Skeletal muscle cell (primary cell): ENCODE measurements at places on chromosomes 5 and 9.

GRCh38 chr5:114830114-114830513, 339.6 kb downstream of the TRIM36 start:
- DNase-seq = no peak

- no peak for DNase-seq
These were observed 514.5 kb upstream of the RGMB start for GRCh38 chr5:98258939-98259338.

- no peak for DNase-seq
These were observed 9.1 kb upstream of the PTGES start for GRCh38 chr9:129761901-129762369.

- DNase-seq = no peak
These were observed 62.3 kb upstream of the SPRY4 start for GRCh38 chr5:142387024-142387682.

- no peak for DNase-seq
These were observed 651.7 kb upstream of the CCNG1 start for GRCh38 chr5:162785673-162786072.

DNA sequence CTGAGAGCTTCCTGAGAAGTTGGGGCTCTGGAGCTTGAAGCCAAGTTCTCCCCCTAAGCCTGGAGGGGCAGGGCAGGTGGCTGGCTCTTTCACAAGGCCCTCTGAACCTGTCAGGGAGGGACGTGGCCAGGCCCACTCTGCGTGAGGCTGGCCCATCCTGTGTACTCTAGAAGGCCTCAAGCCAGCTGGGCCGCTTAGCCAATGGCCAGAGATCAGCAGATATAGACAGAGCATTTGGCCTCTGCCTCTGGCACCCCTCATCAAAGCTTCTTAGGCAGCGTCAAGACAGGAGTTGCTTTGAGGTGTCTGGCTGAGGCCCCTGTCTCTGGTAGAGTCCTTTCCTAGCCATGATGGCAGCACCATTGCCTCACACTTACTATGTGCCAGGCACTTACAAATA, 105.6 kb downstream of the FGF18 start:
- DNase-seq = no peak
